ENCODE measurements at places on chromosomes 1 and 21.

DNA sequence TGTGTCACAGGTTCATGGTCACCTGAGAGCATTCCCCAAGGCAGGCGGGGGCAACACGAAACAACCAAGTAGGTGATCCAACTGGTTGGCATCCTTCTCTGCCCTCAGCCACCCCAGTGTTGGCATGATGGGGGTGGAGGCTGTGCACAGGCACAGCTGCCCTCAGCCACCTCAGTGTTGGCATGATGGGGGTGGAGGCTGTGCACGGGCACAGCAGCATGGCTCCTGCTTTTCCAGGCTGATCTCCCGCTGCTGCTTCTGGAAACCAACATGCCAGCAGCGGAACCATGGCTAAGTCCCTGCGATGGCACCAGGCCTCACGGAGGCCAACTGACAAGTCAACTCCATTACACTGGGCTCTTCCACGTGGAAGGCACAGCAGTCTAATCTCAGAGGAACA is 447.8 kb downstream of the PTPRU start:
- no peak for DNase-seq

- DNase-seq, result no peak
Observed at GRCh38 chr1:43031316-43032203, 72.9 kb upstream of the SLC2A1 start.

- peak; percentile 73 for DNase-seq
Observed at GRCh38 chr1:171486048-171486519, 754 bp downstream of the PRRC2C start.

DNA sequence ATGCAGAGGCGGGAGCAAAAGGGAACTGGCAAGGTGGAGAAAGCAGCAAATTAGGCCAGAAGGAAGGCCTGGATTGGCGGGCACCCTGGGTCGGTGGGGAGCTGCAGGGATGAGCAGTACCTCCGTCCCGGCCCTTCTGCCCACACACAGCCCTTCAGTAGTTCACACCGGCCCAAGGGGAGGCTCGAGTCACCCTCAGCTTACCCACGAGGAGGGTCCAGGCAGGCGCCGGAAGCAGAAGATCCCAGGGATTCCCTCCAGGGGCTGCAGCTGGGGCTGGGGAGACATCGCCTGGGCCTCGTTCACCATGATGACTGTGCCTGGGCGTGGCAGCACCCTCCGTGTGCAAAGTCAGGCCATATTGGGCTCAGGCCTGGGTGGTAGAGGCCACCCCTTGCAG is 190.0 kb downstream of the PRDM16 start:
- DNase-seq, result no peak

- peak; percentile 43 for DNase-seq
Observed at GRCh38 chr1:119784191-119784781, 15.6 kb upstream of the HMGCS2 start.

GRCh38 chr1:70934194-70934961 is 113.2 kb downstream of the PTGER3 start:
- DNase-seq, result no peak

- no peak for DNase-seq
Observed at GRCh38 chr1:197268012-197268411, at the start of gene CRB1. TSS of gene CRB1 (plus strand) at chr1:197268252. CDS start at chr1:197268413, 161 bp downstream.

DNA sequence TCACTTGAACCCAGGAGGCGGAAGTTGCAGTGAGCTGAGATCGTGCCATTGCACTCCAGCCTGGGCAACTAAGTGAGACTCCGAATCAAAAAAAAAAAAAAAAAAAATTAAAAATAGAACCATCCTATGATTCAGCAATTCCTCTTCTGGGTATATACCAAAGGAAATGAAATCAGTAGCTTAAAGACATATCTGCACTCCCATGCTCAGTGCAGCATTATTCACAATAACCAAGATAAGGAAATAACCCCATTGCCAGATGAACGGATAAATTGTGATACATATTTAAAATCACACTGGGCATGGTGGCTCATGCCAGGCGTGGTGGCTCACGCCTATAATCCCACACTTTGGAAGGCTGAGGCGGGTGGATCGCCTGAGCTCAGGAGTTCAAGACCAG is 23.8 kb downstream of the ALDH9A1 start:
- DNase-seq, result no peak

DNA sequence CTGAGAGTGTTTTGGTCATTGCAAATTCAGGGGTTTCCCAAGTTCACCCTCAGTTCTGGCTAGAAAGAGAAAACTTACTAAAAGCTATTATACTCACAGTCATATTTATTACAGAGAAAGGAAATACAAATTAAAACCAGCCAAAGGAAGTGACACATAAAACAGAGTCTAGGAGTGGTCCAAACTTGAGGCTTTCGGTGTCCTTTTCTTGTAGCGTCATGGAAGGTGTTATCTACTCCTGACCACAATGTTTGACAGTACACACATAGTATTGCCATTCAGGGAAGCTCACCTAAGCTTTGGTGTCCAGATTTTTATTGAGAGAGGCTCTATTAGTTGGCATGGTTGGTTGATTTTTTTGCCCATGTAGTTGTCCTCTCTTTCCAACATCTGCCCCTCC is 59.0 kb downstream of the SLC35A3 start:
- no peak for DNase-seq

DNA sequence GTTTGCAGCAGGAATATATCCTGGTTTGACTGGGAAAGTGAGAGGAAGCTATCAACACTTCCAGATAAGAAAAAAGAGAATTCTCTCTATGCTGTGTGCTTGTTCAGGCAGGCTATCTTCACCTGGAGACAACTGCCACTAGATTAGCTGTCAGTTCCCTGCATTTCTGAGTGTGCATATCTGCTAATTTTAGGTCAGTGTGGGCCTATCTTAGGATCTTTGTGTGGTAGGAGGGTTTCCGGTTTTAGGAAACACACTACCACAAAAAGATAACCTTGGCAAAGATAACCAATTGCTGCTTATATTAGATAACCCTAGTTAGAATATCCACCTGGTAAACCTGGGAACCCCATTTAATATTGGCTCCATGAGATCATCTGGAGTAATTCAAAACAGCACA is 22.5 kb upstream of the GBP5 start:
- no peak for DNase-seq

DNA sequence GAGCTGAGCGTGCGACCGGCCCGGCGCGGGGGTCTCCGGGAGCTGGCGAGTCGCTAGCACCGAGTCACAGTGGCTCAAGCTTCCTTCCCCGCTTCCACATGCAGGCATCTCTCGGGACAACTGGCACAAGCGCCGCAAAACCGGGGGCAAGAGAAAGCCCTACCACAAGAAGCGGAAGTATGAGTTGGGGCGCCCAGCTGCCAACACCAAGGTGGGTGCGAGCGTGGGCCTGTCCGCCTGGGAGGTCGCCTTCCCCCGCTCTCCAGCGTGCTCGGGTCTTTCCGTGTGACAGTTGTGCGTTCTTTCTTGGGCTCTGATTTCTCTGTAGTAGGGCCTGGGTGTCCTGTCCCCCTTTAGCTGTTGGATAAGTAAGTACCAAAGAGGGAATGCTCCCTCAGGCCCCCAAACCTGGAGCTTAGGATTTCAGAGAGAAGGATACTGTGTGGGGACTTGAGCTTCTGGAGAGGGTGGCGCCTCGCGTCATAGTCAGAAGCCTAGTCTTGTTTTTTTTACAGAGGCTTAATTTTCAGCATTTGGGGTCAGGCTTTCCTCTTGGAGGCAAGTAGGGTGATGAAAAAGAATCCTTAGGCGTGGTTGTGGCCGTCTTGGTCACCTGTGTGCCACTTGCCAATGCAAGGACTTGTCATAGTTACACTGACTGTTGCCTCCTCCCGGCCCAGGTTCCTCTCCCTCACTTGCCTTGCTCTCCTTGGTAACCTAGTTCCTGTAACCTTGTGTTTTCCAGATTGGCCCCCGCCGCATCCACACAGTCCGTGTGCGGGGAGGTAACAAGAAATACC is 790 bp downstream of the RPS8 start:
- peak; percentile 24 for DNase-seq

- no peak for DNase-seq
Observed at GRCh38 chr1:3444736-3445135, 9.7 kb upstream of the ARHGEF16 start.

DNA sequence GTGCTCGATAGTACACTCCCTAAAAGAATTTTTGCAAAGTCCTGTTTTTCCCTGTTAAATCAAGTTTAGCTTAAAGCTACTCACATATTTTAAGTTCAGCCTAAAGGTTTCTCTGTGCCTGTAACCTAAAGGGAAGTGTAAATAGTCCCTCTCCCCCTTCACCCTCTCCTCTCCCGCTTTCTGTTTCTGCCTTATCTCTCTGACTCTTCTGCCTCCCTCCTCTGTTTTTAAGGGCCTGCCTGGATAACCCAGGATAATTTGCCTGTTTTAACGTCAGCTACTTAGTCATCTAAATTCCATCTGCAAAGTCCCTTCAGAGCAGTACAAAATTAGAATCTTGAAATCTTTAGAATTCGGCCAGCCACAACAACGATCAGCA is 92.6 kb downstream of the NID1 start:
- peak; percentile 82 for DNase-seq

DNA sequence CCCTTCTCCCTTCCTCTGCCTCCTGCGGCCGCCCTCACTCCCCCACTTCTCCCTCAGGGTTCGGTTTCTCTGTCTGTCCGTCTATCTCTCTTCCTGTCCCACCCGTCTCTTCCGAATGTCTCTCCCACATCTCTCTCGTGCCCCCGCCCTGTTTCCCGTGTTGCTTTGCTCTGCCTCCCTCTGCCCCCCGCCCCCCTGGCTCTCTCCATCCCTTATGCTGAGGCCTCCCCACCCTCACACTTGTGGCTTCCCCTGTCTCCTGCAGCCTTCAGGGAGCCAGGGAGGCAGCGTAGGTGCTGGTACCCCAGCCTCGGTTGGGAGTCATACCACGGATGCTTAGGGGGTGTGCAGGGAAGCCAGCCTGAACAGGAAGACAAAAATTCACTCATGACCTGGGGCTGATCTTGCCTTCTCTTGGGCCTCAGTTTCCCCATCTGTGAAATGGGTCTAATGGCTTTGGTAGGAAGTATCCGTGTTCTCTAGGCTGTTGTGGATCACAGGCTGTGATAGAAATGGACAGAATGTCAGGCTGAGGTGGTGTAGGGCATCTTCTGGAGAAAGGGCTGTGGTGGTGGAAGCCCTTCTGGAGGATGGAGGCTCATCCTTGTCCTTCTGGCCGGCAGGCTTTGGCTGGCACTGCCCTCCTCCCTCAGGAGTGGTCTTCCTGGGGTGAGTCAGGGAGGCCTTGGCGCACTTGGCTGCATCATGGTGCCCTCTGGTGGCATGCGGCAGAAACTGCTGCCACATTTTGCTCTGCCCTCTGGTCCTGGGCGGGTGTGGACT is 55.5 kb downstream of the FOXO6 start:
- peak; percentile 59 for DNase-seq

- no peak for DNase-seq
Observed at GRCh38 chr1:154351363-154352068, 26.2 kb downstream of the ATP8B2 start.

DNA sequence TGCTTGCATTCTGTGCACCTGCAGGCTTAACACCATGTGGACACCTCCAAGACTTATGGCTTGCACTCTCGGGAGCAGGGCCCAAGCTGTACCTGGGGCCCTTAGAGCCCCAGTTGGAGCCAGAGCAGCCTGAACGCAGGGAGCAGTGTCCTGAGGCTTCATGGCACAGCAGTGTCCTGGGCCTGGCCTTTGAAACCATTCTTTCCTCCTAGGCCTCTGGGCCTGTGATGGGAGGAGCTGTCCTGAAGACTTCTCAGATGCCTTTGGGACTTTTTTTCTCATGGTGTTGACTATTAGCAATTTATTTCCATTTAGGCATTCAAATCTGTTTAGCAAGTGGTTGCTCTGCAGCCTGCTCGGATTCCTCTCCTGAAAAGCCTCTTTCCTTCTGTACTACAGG is 11.0 kb downstream of the RPTN start:
- DNase-seq, result no peak

DNA sequence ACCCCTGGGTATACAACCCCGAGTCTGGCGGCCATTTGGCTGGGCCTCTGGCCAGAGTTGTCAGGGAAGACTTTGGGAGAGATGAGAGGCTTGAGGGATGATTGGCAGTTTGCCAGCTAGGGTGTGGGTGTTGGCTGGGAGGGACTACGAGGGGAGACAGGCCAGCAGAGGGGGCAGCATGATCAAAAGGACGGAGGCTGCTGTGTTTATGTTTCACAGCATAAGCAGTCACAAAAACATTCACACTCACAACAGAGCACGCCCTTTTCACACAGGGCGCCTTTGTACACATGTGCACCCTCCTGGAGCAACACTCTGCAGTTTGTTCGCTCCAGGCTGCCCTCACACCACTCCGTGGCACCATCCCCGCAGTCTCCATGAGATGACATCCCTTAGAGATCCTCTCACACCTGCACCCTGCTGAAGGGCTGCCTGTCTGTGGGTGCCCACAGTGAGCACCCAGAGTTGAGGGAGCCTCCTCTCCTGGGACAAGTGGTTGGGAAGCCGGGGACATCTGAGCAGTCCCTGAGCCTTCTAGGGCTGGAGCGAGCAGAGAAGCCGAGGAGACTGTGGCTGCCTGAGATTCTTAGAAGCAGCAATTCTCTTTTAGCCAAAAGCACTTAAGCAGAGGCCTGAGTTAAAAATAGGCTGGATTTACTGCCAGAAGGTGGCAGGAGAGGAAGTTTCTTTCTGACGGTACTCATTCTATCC is 15.4 kb downstream of the EFNA3 start:
- peak; percentile 47 for DNase-seq

DNA sequence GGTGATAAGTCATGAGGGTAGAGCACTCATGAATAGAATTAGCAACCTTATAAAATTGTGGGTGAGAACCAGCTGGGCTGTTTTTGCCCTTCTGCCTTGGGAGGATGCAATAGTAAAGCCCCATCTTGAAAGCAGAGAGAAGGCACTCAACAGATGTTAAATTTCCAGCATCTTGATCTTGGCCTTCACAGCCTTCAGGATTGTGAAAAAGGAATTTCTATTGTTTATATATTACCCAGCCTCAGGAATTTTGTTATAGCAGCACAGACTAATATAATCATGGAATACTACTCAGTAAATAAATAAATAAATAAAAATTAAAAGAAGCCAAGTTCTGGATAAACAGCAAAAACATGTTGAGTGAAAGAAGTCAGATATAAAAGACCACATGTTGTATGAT is 175.2 kb downstream of the KCNT2 start:
- DNase-seq, result no peak

DNA sequence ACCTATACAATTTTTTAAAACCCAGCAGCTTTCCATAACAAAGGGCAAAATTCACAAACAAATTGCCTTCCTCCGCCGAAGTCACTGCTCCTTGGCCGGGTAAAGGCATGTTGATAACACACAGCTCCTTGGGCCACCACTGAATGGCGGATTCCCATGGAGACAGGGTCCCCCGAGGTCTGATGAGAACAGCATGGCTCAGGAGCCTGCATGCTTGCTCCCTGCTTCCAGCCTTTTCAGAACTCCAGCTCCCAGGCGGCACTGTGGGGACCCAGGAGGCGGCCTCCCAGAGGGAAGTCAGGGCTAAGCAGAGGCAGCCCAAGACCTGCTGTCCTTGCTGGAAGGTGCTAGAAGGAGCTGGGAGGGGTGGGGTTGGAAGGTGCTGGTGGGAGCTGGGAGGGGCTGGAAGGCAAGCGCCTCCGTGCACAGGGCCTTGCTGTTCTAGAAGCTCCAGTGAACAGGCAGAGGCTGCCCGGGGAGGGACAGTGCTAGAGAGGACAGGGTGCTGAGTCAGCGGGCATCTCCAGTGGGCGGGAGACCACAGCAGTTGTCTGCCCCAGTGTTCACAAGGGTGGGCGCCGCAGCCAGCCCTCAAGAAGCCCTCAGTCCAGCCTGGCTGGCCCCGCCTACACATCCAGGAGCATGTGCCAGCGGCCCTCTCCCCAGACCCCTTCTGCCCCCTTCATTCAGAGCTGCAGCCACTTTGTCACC is 35.1 kb downstream of the PRDM16 start:
- DNase-seq, result no peak

GRCh38 chr1:182246783-182247182 is 144.8 kb downstream of the GLUL start:
- no peak for DNase-seq

- DNase-seq, result no peak
Observed at GRCh38 chr21:40835184-40835694, 11.7 kb downstream of the DSCAM start.

All from iris pigment epithelial cell (primary cell).